ENCODE measurements at places on chromosomes 6 and 20.

- DNase-seq, result peak; percentile 23
Measured at GRCh38 chr6:11094411-11094851, 797 bp downstream of the SMIM13 start.

- DNase-seq, result no peak
Measured at GRCh38 chr20:20342066-20342465, 25.8 kb upstream of the INSM1 start.

DNA sequence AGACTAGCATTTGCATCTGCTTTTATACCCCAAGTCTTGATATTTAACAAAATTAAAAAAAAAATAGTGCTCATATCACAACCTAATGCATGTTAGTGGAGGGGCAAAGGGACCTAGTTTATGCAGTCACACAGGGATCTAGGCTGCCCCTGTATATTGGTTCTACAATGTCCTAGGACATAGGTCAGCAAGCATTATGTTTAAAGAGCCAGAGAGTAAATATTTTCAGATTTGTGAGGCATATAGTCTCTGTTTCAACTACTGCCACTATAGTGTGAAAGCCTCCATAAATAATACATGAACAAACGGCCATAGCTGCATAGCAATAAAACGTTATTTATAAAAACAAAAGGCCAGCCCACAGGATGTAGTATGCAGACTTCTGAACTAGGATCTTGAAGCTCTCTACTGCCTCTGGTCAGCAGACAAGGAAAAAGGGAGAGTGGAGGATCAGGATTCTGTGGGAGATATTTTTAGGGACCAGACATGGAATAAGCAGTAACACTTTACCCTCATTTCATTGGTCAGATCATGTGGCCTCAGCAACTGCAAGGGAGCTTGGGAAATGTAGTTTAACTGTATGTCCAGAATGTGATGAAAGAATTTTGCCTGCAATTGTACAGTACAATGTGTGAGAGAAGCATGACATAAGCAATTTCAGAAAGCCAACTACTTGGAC is 414.2 kb upstream of the SPTLC3 start:
- DNase-seq, result no peak

- no peak for DNase-seq
Measured at GRCh38 chr20:50283922-50284810, 93.5 kb downstream of the CEBPB start.

DNA sequence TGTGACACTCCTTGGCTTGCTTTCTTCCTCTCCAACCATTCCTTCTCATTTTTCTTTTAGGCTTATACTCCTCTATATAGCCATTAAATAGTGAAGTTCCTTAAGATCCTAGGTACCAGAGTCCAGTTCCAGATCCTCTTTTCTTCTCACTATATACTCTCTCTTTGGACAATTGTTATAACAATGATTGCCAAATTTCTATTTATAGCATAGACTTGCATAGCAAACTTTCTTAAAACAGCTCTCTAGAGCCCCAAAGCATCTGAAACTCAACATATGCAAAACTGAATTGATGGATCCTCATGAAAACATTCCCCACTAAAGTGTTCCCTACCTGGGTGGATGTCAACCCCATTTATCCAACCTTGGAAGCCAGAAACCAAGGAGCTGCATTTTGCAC is 13.4 kb downstream of the PHIP start:
- no peak for DNase-seq

DNA sequence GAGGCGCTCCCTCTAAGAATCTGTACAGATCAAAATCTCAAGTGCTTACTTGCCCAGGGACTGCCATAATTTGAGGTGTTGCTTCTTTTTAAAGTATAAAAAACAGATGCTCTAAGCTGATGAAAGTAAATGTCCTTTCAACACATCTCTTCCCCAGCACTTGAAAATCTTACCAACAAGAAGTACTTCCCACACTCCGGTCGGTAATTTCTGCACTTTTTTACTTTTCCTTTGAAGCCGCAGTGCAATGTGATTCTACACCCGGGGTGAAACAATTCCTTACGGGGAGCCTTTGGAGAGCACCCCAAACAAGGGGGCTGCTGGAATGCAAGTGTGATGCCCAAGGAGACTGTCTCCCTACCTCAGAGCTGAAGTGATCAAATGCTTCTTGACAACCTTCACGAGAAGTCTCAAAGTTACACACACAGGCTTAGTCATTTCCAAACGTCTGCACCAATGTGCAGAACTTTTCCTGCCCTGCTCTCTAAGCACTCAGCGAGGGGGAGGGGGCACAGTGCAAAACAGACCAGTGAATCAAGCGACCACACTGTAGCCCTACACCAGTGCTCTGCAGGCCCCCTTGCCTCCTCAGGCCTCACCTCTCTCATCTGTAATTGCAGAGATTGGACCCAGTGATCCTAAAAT is 56.7 kb downstream of the ATXN1 start:
- no peak for DNase-seq

GRCh38 chr6:70285201-70285600 is 17.7 kb downstream of the COL9A1 start:
- no peak for DNase-seq

All from putamen (tissue), 1 donor.